Activated T-cell treated with anti-CD3 and anti-CD28 coated beads, Interleukin-2, amount 50 U/mL, for 24 hours (primary cell): ENCODE measurements at places on chromosomes 7 and 10.
A peak's percentile ranks its signal among the peaks of the same experiment; 100 is the strongest.

- H3K4me1 ChIP-seq, result peaks cover 36% of the 10 kb centered on the region
- no peaks in the 10 kb centered on the region for H3K27me3 ChIP-seq
- H3K4me3 ChIP-seq, result peak overlapping the region; percentile 87
- peaks cover 40% of the 10 kb centered on the region for H3K36me3 ChIP-seq
- H3K27ac ChIP-seq, result peak overlapping the region; percentile 97
Observed at GRCh38 chr10:73095481-73096021, 1.1 kb downstream of the P4HA1 start.

DNA sequence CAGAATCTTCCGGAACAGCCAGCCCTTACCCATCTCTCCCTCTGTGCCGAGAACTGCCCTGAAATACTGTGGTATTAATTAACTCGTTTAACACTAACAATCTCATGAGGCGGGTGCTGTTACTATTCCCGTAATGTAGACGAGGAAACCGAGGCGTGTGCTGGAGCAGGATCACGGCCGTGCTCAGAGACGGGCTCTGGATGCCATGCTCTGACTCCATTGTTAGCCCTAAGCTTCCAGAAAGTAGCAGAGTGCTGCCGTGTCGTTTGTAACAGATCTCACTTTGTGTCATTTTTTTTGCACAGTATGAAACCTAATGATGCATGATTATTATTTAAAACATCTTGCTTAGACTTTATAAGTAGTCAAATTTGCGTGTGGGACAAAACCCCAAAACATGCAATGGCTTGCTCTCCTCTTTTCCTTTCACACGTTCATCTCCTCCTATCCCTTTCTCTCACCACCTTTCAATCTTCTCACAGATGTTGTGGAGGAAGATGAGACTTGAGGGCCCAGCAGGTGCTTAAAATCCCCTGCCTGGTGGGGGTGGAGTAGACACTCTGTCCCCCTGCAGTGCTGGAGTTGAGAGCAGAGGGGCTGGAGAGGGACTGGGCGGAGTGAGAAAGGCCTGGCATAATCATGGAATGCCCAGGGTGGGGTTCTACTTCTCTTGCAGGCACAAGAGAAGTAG lies 482 bp upstream of the ACTR3C start:
- peaks cover 80% of the 10 kb centered on the region for H3K36me3 ChIP-seq
- no peak for DNase-seq
- peaks cover 68% of the 10 kb centered on the region for H3K4me1 ChIP-seq

DNA sequence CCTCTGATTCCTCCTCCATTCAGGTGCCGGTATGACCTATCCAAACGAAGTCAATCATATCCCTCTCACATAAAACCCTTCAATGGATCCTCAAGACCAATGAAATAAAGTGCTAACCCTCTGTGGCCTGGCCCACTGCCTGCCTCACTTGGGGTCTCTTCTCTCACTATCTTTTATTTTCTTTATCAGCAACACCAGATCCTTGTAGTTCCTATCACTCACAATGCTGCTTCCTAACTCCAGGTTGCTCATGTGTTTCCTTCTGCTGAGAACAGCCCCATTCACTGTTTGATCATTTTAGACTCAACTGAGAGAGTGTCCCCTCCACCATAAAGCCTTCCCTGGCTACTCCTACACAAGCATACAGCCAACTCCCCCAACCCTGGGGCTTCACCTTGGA lies 180.6 kb downstream of the DOCK4 start:
- DNase-seq, result no peak
- no peak overlapping the region for H3K27ac ChIP-seq
- H3K27me3 ChIP-seq, result peaks cover 8% of the 10 kb centered on the region
- no peak overlapping the region for H3K4me3 ChIP-seq
- H3K4me1 ChIP-seq, result no peaks in the 10 kb centered on the region

DNA sequence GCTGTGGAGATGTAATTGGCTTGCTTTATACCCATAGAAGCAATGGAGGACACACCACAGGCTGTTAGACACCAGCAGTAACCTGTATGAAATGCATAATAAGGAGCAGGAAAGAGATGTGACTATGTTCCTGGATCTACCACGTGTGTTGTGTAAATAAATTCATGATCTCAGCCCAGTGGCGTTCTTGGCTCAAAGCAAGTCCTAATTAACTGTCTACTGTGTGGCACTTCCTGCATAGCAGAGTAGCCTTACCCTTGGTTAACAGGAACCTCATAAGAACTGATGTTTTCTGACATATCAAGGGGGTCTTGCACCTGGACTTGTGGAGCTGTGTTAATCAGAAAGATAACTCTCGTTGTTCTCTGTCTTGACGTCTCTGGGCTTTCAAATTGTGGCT lies 25.7 kb upstream of the FAM180A start:
- H3K4me3 ChIP-seq, result no peak overlapping the region
- no peak overlapping the region for H3K27ac ChIP-seq
- peaks cover 19% of the 10 kb centered on the region for H3K27me3 ChIP-seq

DNA sequence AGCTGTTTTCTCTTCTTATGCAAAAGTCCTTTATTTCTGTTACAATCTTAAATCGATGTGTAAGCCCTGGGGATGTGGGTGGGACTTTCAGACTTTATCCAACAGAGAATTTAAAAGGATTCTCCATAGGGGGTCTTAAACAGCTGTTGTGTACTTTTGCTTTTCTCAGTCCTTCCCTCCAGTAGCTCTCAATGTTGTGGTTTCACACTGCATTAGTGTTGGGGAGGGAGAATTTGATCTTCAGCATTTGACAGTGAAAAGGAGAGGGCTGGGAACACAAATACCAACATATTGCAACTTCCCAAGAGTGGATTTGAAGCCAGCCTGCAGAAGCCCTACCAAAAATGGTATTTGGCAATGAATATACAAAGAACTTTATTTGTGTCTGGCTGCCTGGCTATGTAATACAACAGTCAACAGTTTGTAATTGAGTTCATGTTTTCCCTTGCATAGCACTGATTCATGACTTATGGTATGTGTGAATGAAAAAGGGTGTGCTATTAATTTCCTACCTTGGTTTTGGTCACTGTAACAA lies 80.1 kb upstream of the CAPZA2 start:
- H3K27ac ChIP-seq, result no peak overlapping the region
- DNase-seq, result no peak
- H3K4me3 ChIP-seq, result no peak overlapping the region
- peaks cover 4% of the 10 kb centered on the region for H3K27me3 ChIP-seq
- H3K4me1 ChIP-seq, result peaks cover 5% of the 10 kb centered on the region
- no peaks in the 10 kb centered on the region for H3K36me3 ChIP-seq
